NCI-H1417 (cell line): ENCODE measurements at places on chromosomes 1 and 21.

DNA sequence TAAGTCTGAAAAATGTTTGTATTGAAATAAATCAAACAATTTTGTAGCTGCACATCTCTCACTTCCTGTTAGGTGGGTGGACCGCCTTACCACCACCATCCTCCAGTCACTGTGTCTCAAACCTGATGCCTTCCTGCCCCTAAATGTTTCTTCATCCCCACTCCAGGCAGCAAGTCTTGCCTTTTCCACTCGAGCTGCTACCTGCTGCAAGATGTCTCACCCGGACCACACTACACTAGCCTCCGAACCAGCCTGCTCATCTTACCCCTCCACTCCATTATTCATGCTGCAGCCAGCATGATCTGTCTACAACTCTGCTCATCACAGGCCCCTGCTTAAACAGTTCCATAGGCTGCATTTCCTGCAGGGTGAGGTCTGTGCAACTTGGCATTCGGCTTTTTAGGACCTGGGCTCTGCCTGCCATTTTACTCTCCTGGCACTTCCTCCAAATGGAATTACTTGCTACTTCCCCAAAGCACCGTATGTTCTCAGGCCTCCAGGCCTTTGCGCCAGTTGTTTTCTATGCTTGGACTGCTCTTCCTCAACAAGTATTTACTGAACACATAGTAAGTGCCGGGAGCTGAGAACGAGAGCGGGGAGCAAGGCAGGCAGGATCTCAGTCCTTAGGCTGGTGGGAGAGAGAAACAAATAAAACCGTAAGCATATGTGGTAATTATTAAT, 5.2 kb upstream of the SF3A3 start:
- no peak for DNase-seq

DNA sequence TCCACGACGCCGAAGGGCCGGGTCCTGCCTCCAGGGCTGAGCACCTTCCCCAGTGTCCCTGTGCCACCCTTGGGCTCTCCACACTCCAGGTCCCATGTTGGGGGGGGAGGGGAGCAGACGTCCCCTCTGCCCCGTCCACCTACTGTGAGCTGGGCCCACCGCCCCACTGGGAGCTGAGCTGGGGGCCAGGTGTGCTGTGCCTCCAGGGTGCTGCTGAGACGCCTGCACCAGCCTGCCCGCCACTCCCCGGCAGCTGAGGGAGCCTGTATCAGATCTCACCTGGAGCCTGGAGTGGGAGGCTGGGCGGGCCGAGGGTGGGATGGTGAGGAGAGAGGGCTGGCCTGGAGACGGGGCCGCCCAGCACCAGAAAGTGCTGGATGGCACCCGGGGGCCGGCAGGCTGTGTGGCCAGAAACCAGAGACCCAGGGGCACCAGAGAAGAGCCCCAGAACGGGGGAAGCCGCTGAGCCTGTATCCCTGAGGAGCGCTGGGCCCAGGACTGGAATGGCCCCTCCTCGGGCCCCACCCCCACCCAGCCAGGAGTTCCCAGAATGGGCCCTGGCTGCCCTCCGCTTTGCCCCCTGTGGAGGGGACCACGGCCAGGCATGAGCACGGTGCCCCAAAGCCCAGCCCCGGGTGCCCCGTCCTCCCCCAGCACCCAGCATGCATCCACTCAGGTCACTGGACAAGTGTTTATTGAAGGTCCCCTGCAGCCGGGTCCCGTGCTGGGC, 3.4 kb downstream of the TNFRSF18 start:
- peak; percentile 20 for DNase-seq

GRCh38 chr21:42039470-42039901, 29.3 kb upstream of the ZBTB21 start:
- DNase-seq: no peak

DNA sequence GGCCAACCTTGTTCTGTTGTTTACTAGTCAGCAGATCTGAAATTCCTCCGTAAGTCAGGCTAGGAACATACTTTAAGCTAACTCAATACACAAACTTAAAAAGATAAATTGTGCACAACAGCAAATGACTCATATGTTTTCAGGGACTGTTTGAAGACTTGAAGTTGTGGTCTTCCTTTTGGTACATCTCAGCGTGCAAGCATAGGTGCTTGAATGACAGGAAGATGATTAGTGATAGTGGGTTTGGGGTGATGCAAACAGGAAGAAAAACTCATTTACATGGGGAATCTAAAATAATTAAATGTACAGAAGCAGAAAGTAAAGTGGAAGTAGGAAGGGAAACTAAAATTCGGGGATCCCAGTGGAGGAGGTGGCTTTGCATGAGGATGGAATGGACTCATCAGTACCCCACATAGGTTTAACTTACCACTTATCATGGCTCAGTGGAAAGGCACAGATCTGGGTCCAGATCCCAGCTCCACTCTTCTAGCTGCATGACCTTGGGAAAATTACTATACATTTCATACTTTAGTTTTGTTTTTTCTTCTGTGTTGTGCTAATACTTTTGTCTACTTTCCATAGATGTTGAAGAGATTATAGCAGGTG, 122.3 kb downstream of the XCL2 start:
- no peak for DNase-seq

GRCh38 chr1:111690306-111690617, 48.9 kb downstream of the INKA2 start:
- peak; percentile 9 for DNase-seq

DNA sequence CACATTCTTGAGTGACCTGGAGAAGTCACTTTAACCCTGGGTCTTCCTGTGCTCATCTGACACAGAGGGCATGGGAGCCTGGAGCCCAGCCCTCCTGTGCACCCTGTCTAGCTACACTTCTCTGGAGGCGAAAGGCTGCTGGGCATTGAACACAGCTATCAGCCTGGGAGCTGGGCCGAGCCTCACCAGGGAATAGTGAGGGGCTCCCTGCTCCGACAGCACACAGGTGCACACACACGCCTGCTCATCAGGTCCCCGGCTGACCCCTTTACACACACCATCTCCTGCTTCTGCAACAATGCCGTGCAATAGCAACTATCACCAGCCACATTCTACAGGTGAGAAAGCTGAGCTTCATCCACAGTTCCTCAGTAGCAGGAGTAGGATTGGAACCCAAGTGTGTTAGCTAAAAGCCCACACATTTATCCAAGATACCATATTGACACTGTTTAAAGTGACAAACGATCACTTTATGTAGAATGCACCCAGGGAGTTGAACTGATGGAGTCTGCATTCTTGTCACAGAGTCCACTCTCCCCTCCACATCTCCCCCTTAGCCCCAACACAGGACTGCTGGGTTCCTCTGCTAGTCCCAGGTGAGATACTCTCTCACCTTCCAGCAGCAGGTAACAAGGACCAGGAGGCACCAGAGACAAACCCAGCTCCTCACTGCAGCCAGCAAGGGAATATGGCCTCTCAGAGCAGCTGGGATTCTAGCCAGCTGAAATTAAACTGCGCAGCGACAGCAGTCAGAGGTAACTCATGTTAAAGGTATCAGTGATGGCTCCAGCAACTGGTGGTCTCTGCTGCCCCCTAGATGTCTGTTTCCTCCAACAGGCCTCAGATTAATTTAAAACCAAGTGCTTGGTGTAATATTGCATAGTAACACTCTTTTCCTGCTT, 18.3 kb upstream of the CAPN8 start:
- peak; percentile 57 for DNase-seq

DNA sequence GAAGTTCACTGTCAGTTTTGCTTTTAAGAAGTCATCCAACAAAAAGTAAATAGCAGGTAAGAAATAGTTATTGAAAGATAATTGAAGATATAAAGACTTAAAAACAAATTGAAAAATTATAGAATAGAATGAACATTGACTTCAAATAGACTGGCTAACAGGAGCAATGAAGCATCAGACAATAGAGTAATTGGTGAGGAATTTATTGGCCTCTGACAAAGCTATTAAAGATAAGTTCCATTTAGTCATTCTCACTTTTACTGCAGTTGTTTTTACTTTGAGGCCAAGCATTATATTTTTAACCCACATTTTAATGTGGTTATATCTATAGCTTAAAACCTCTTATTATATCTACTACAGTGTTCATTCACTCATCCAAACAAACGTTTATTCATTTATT, 228.8 kb upstream of the ADGRL2 start:
- no peak for DNase-seq

GRCh38 chr1:110050602-110051261, 16.3 kb downstream of the STRIP1 start:
- no peak for DNase-seq

DNA sequence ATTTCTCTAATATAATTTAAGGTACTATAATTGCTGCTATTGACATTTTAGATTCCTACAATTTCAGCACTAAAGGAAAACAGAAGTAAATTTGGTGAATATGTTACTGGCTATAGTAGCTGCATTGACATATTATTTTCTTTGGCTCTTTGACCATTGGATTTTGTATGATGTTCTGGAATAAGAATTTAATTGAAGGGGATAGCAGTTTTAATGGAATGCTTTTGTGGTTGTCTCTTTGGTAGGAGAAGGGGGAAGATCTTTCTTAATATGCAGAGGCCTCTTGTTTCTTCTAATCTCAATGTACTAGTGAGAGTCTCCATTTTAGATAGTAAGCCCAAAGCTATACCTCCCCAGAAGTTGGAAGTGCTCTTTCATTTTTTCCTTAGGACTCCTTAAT, 6.9 kb downstream of the DTL start:
- DNase-seq: no peak

DNA sequence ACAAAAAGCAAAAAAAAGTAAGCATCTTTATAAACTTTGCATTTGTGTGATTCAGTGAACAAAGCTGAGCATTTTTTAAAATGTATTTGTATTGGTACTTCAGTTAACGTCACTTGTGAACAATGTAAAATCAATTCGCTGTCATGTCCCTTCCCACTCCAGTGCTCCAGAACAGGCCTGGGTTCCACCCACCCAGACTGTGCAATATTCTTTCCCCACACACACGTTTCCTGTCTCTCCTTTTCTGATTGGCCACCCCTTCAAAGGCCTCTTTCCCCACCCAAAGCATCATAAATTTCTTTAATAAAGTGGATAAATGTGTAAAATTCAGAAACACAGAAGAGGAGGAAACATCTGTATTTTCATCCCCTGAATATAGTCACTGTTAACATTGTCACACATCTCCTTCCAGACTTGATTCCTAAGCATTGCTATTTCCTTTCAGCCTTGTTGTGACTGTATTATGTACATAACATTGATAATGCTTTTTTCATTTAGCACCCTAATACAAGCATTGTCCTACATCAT, 12.0 kb downstream of the CLEC20A start:
- no peak for DNase-seq

- DNase-seq: no peak
These were observed 3.1 kb downstream of the LCE3D start for GRCh38 chr1:152577168-152577567.

- no peak for DNase-seq
These were observed 26.8 kb downstream of the VANGL1 start for GRCh38 chr1:115668579-115668978.

DNA sequence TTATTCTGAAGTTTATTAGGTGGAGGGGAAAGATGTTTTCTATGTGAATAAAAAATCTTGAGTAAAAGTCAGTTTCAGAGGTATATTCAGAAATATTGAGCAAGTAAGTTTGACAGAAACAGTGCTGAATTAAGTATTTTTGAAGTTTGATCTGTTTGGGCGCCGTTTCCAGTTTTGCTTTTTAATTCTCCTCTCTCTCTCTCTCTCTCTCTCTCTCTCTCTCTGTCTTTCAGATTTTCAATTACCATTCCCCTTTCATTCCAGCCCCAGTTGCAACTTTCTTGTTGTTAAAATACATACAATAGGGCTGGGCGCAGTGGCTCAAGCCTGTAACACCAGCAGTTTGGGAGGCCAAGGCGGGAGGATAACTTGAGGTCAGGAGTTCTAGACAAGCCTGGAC, 24.0 kb downstream of the ADGRL2 start:
- no peak for DNase-seq

DNA sequence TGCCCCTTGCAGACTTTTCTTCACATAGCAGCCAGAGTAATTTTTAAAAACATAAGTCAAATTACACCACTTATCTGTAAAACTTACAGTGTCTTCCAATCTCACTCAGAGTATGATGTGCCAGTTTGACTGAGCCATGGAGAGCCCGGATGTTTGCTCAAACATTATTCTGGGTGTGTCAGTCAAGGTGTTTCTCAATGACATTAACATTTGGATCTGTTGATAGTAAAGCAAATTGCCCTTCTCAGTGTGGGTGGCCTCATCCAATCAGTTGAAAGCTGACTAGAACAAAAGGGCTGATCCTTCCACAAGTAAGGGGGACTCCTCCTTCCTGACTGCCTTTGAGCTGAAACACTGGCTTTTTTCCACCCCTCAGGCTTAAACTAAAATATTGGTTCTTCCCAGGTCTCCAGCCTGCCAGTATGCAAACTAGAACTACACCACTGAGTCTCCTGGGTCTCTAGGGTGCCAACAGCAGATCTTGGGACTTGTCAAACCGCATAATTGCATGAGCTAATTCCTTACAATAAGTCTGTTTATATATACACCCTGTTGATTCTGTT, 157.9 kb upstream of the CTTNBP2NL start:
- no peak for DNase-seq

DNA sequence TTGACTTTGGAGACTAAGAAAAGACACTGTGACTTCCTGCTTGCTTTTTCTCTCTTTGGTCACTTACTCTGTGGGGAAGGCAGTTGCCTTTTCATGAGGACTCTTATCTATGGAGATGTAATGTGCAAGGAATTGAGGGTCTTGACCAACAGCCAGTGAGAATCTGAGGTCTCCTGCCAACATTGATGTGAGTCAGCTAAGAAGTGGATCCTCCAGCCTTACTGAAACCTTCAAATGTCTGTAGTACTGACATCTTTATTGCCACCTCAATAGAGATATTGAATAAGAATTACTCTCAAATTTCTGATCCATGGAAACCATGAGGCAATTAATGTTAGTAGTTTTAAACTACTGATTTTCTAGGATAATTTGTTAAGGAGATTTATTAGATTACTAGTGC, 598.4 kb downstream of the ADGRL2 start:
- no peak for DNase-seq

GRCh38 chr1:209652873-209653401, 712 bp upstream of the LAMB3 start:
- DNase-seq: peak; percentile 62

DNA sequence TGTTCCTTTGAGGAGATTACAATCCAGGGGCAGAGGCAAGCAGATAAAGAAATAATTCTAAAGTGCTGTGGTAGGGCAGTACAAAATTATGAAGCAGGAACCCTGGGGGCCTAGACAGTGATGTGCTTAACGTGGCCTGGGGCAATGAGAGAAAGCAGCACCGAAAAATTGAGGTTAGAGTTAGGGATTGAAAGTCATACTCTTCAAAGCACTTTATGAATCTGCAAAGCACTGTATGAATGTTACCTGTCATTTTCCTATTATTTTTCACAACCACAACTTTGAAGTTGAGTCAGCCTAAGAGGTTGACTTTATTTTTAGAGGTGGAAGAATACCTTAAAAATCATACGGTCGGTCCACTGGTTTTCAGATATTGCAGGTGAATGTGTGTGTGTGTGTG, 183.4 kb upstream of the NFIA start:
- DNase-seq: no peak

DNA sequence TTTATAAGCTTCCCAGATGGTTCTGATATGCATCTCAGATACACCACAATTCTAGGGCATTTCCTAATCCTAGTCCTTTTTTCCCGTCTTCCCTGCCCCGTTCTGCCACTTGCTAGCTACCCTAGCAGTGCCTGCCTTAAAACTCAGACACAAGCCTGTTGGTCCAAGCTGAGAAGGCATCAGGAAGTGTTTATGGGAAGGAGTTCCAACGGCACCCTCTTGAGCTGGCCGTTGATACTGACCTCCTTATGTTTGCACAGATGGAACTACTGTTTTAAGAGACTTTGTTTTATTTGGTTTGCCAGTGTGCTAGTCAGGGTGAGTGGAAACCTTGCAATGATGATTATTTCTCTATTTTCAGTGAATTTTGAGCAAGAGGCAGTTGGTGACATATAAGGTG, 67.2 kb downstream of the UCK2 start:
- DNase-seq: no peak
